ENCODE measurements at places on chromosomes 5 and 9. TPM values are rescaled to one million over a fixed set of nuclear protein-coding genes. Genes with fewer than 3 reads are reported as not detected.

The SQSTM1 gene
- 589 TPM for polyA plus RNA-seq

The CTXN3 gene
- not detected for polyA plus RNA-seq

The MSX2 gene
- polyA plus RNA-seq = 7.2 TPM

The GLDC gene
- 0.17 TPM for polyA plus RNA-seq

The TMEM252 gene
- not detected for polyA plus RNA-seq

The PCDHGB5 gene
- polyA plus RNA-seq = 12.5 TPM

- no peak for DNase-seq
Measured at GRCh38 chr5:147753765-147754164, 28.8 kb downstream of the JAKMIP2 start.

The CTSV gene
- polyA plus RNA-seq = 0.58 TPM
